HT1080 (cell line): ENCODE measurements at places on chromosomes 12 and 14.
A peak's percentile ranks its signal among the peaks of the same experiment; 100 is the strongest.

DNA sequence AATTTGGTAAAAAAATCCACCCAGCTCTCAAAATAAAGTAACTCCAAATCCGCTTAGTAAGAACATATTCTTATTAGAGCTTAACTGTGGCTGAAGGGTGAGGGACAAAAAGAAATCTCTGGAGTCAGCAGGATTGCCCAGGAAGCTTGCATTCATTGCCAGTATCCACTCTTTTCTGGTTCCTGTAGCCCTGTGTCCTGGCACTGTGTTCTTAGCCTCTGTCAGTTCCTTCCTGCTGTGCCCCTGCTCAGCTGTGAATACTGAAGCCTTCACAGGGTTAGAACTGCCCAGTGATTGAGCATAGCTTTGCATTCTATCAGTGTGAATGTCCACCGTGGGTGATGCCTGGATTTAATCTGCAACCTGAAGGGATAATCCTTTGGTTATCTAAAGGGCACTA, 266.9 kb upstream of the PELI2 start:
- no peak for DNase-seq

GRCh38 chr12:96424601-96425000, 24.4 kb upstream of the CDK17 start:
- DNase-seq = no peak

DNA sequence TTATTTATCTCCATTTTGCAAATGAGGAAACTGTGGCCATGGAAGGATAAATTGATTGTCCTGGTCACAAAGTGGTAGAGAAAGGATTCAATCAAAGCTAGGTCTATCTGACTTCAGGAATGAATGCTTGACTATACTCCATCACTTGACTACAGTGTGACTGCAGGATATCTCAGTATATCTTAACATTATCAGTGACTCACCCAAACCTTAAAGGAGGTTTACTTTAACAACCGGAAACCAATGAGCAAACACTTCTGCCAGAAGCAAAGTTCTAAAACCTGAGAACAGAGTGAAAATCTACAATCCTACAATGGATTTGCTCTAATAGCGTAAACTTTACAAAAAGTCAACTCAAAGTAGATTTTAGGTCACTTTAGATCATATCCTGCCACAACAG, 277.0 kb downstream of the CEP128 start:
- DNase-seq = peak; percentile 35

- no peak for DNase-seq
Measured at GRCh38 chr12:22802883-22803630, 178.1 kb downstream of the ETNK1 start.

- peak; percentile 31 for DNase-seq
Measured at GRCh38 chr14:74888164-74889158, 6.7 kb downstream of the DLST start.

DNA sequence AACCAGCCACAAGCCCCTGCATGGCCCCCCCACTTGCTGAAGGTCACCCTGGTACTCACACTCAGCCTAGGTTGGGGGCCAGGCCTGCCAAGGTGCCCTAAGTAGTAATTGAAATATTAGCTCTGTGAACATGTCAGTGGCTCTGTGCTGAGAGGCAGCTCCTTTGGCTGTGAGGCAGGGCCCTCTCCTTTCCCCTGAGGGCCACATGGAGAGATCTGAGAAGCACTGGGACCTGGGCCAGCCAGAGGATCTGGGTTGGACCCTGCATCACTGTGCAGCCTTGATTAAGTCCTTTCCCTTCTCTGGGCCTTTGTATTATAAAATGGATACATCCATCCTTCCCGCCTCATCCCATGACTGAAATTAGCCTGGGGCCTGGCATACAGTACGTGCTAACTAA, 58.0 kb upstream of the FAM222A start:
- no peak for DNase-seq

DNA sequence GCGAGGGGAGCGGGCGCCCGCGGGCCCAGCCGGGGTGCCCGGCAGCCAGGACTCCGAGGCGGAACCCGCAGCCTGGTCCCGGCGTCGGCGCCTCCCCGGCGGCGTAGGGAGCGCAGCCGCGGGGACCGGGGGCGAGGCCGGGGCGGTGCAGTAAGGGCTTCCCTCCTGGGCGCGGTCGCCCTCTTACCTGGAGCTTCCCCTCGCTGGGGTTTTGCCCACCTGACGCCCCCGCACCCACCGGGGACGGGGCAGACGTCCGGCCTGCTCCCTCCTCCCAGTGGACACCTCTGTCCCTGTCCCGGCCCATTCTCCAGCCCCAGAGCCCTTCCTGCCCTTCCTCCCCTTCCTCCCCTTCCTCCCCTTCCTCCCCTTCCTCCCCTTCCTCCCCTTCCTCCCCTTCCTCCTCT, 413 bp upstream of the TUBA1C start:
- DNase-seq = no peak

DNA sequence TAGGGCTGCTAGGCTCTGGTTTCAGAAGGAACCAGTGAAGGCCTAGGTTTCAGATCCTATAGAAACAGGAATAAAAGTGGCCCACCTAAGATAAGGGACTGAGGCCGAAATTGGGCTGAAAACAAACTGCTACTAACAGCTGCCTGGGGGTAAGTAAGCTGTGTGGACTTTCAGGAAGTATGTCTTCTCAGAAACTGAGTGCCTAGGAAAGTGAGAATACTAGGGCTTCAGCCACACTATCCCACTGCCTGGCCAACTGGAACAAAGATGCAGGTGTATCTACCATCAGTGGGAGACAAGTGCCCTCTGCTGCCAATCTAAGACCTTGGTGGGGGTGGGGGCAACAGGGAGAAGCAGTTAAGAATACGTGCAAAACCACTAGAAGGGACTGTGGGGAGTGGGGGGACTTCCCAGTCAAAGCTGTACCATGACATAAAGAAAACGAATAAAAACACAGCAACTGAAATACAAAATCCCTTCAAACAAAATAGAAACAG, 82.5 kb downstream of the MED13L start:
- no peak for DNase-seq

GRCh38 chr12:38328306-38328895, 11.8 kb downstream of the ALG10B start:
- DNase-seq = peak; percentile 14

GRCh38 chr12:98084391-98084790, 431.0 kb upstream of the TMPO start:
- DNase-seq = no peak
